ENCODE measurements at places on chromosomes 11 and 22.

DNA sequence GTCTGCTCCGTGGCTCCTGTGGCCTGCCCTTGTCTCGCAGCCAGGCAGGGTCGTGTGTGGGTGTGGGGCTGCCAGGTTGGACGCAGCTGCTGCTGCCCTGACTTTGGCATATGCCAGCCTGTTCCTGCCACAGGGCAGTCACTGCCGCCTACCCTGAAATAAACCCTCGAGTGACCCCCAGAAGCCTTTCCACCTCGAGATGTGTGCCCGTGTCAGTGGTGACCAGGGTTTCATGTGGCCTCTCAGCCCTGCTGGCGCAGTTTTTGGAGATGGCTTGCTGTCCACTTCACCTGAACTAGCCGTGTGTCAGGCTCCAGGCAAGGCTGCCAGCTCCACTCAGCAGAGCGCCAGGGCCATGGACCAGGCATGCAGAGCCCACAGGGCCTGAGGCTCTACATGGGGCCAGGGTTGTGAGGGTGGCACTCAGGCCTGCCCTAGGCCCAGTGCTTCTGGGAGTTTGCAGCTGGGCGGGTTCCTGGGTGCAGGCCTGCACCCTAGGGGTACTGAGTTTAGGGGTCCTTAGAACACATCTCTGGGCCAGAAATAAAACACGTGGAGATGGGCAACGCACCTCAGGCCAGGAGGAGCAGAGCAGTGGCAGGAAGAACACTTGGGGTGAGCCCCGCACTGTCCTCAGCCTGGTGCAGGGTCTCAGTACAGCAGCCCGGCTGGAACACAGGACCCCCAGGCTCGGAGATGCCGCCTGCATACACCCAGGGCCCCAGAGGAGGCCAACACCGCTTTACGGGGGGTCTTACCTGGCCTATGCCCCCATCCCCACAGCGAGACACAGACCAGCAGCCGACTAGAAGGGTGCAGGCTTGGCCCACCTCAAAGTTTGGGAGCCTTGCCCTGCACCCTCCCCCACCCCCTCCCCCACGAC, 8.8 kb upstream of the PANX2 start:
- no peak for DNase-seq

GRCh38 chr11:34354782-34355181, 3.0 kb downstream of the ABTB2 start:
- no peak for DNase-seq

DNA sequence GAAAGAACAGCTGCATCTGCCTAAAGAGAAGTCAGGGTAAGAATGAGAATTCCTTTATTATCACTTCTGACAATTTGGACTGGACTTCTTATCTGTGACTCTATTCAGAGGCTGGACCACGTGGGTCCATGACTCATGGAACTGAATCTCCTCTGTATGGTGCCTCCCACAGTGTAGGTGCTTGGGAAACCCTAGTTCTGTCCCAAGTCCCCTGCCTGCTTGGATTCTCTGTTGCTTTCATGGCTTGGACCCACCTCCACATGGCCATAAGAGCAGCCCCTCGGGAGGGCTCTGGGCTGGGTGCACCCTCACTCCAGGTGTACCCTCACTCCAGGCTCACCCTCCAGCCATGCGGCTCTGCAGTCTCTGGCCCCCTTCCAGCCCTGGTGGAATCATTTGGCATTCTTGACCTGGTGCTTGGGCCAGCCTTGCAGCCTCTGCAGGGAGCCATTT, 153.4 kb downstream of the CACNA1I start:
- DNase-seq = no peak

DNA sequence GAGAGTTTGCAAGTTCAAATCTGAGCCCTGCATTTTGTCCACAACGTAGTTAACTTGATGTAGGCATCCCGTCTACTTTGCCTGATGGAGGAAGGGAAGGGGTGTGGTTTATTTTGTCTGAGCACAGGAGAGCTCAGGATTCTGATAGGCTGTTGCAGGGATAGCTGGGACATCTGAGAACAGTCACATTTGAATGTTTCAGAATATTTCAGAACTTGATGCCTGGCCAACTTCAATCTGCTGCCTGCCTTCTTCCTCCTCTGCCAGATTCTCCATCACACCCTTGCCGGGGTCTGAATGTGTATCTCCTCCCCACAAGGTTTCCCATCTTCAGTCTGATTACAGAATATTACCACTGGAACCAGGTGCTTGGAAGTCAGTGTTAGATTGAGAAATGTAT, 51.6 kb downstream of the NTM start:
- DNase-seq = no peak

- no peak for DNase-seq
Measured at GRCh38 chr11:15145615-15146014, 30.9 kb downstream of the INSC start.

GRCh38 chr11:12544986-12545775, 129.0 kb upstream of the TEAD1 start:
- no peak for DNase-seq

All from AG09309 (cell line).